GM03348 (cell line): ENCODE measurements at places on chromosomes 12 and 14.
A peak's percentile ranks its signal among the peaks of the same experiment; 100 is the strongest.

DNA sequence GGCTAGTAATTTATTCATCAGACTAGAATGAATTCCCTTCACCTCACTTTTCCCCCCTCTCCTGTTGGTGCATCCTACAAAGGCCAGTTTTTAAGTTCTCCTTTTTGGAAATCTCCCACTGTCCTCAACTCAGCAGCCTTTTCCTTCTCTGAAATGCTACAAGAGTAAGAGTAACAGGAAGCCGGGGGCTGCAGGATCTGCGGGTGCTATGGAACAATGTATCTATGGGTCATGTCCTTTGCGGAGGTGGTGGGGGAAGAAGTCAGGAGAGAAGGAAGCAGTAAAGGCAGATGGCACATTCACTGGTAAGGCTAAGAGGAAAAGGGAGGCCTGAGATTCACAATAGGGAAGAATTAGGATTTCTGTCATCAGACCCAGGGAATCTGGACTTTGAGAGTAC lies 22.2 kb upstream of the TESC start:
- no peak for DNase-seq

GRCh38 chr12:126431767-126432166 lies 1366.5 kb downstream of the AACS start:
- DNase-seq = no peak

DNA sequence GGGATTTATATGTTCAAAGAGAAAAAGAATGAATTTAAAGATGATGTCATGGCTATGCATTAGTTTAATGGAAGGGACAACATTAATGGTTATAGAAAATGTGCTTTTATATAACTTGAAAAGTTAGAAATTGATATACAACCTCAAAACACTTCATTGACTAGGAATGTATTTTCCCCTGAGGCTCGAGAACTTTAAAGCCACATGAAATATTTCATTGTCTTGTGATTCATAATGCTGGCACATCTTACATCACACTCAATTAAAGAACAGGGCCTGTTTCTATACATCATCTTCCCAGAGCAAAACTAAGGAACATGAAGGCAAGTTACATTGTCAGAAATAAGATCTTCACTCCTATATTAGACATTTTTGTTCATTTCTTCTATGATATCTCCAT lies 35.2 kb upstream of the PAWR start:
- peak; percentile 64 for DNase-seq

DNA sequence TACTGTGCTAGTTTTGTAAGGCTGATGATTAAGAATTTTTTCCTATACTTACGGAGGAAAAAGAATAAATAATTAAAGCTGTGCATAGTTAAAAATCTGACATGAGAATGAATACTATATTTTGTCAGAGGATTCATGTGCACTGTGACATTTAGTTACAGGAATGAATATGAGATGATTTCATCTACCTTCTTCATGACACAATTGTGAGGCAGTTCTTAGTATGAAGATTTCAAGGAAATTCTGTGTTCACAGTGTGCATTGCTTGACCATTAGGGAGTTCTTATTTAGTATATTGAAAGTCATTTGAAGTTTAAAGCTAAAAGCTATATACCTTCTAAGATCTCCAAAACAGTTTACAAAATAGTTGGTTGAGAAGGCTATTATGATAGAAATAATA lies 70.1 kb downstream of the ATF7IP start:
- DNase-seq = no peak

GRCh38 chr12:113598815-113599406 lies 127.2 kb upstream of the LHX5 start:
- no peak for DNase-seq

- DNase-seq = peak; percentile 24
These were observed 14.2 kb downstream of the WIF1 start for GRCh38 chr12:65106948-65107347.

DNA sequence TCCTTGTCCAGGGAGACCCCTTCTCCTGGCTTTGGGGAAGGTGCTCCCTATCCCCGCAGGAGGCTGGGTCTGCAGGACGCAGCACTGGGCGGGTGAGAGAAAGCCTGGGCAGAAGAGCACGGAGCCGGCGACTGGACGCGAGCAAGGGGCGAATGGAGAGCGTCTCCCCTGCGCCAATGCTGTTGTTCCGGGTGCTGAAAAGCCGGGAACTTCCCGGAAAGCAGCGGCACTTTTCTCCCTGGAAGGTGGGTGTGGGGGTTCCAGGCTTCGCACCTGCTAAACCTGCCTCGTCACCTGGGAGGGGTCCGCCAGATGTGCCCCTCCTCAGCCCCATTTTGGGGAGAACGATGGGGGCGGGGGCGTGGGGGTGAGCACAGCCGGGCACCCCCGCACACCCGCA lies 417.1 kb upstream of the TMTC1 start:
- no peak for DNase-seq

- DNase-seq = peak; percentile 84
These were observed 1.9 kb downstream of the MLXIP start for GRCh38 chr12:122080149-122081082.

- peak; percentile 59 for DNase-seq
These were observed 119.3 kb upstream of the MDM1 start for GRCh38 chr12:68451261-68452077.

- no peak for DNase-seq
These were observed 5.0 kb downstream of the CMKLR1 start for GRCh38 chr12:108333898-108334699.

DNA sequence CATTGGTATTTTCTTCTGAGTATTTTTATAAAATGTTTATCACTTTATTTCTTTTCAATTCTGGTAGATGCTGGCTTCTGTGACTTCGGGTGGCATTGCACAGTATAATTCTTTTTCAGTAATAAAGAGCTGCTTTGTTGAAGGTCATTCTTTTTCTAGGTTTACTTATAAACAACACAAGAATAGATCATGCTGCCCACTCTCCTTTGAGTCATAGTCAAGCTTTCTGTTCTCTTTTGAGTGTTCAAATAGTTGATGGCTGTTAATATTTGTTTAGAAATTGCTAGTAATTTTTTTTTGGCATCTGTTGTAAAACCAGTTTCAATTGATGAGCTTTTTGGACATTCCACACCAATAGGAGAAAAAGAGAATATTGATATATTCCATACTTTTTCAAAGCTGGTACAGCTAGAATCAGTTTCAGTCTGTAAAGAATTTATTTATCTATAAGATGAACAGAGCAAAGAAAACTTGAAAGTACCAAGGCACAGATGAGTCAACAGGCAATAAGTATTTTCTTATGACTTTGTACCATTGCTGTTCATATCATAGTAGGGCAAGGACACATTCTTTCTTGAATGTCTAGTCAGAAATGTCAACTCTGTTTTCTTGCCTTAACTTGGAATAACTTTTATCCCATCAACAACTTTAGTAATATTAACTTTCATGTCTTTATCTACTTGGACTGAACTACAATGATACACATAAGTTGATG lies 513.0 kb upstream of the SEL1L start:
- DNase-seq = no peak

DNA sequence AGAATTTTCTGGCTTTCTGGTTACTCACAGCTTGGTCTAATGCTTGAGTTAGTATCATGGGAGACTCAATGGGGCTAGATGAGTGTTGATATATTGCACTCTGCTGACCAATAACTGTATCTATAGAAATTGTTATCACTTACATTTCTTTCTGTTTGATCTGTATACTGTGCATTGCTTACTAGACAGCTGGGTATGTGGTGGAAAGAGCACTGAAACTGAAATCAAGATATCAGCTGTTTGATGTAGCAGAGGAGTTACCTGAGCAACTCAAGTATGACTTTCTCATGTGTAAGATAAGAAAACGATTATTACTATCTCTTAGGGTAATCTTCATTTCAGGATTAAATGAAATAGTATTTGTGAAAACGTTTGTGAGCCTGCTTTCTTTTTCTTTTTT lies 183.0 kb downstream of the SLC15A5 start:
- DNase-seq = no peak

DNA sequence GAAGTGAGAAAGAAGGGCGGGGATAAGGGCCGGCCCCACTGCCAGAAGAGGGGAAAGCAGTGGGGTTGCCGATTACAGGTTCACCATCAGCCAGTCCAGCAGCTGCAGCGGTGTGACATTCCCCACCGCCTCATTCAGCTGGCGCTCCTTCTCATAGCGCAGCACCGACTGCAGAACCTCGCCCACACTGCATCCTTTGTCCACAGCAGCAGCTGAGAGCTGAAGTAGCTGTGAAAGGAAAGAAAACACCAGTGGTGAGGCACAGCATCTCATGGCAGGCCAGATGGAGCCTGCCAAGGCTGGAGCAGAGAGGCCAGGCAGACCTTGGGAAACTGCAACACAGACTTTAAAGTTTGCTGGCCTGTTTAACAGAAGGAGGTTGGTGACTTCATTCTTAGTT lies 33.2 kb downstream of the AKAP3 start:
- no peak for DNase-seq

DNA sequence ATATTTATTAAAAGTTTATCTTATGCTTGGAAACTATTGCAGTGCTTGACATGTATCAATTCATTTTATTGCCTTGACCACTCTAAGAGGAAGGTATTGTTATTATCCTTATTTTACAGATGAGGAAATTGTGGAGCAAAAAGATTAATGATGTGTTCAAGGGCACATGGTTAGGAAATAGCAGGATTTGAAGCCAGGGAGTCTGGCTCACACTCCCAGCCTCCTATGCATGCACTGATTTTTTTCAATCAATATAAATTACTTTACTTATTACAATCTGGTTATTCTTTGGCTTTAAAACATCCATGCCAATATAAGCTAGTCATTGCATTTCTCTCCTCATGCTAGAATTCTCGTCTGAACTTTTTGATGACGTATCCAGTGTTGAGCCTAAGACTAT lies 94.2 kb upstream of the TBX5 start:
- DNase-seq = no peak

- DNase-seq = no peak
These were observed at the start of gene GALNT8 for GRCh38 chr12:4719821-4720636. Gene GALNT8 (plus strand): TSS chr12:4720400. CDS start chr12:4720678, 278 bp downstream.

GRCh38 chr14:31957565-31957964 lies 119.5 kb upstream of the ARHGAP5 start:
- DNase-seq = no peak

- DNase-seq = peak; percentile 52
These were observed 305.6 kb downstream of the RAD51B start for GRCh38 chr14:68124979-68125731.

DNA sequence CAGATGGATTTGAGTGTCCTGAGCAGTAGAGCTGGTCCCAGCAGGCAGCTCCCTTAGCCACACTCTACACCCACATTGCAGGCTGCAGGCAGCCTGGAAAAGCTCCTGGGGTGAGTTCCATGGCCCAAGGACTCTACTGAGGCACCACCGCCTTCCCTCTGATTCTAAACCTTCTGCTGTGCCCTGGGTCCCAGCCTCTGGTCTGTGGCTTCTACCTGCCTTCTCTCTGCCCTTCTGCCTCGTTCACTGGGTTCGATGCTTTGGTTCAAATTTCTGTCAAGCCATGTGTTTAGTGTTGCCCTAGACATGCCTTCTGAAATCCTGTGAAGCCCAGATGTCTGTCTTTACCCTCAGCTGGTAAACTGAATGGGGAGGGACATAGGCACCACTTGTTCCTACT lies 1.5 kb upstream of the FGF6 start:
- DNase-seq = no peak

DNA sequence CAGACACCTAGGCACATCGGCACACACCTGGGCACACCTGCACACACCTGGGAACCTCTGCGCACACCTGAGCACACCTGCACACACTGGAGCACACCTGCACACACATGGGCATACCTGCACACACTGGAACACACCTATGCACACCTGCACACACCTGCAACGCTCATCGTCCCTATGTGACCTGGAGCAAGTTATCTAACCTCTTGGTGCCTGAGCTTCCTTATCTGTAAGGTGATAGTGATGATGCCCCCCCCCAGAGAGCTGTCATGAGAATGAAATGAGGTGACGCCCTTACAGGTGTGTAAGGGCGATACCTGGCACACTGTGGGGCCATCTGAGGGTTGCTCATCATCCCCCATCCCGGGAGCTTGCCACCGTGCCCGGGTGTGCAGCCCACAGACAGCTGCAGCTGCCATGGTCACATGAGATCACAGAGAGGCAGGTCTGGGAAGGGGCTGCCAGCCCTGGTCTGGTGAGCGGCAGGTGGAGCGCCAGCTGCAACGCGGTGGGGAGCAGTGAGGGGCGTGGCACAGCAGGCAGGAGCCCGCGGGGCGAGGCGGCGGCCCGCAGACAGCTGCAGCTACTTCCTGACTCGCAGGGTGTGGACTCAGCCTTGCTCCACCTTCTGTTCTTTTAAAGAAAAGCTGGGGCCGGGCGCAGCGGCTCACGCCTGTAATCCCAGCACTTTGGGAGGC lies 59.9 kb upstream of the FBRSL1 start:
- DNase-seq = no peak

- no peak for DNase-seq
These were observed 68.9 kb downstream of the ESR2 start for GRCh38 chr14:64225151-64225757.

DNA sequence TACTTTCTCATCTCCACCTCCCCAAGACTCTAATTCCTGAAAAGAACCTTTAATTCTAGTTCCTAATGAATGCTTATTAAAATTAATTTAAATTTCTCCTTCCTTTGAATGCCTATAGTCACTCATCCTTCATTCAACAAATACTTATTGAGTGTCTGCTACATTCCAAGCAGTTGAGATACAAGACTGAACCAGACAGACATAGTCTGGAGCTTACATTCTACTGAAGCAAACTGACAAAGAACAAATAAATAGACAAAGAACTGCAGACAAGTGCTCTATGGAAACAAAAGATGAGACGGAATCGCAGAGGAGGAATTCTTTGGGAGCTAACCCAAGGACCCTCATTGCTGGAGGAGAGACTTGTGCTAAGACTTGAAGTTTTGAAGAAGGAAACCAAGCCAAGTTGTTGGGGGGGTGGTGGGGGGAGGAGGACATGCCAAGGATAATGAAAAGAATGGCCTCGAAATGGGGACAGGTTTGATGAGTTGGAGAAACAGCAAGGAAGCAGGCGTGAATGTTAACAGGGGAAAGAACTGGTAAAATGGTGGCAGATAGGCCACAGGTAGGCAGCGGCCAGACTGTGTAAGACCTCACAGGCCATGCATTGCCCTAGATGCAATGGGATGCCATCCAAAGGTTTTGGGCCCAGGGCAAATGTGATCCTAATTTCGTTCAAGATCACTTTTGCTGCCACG lies 9.7 kb upstream of the TDG start:
- no peak for DNase-seq

DNA sequence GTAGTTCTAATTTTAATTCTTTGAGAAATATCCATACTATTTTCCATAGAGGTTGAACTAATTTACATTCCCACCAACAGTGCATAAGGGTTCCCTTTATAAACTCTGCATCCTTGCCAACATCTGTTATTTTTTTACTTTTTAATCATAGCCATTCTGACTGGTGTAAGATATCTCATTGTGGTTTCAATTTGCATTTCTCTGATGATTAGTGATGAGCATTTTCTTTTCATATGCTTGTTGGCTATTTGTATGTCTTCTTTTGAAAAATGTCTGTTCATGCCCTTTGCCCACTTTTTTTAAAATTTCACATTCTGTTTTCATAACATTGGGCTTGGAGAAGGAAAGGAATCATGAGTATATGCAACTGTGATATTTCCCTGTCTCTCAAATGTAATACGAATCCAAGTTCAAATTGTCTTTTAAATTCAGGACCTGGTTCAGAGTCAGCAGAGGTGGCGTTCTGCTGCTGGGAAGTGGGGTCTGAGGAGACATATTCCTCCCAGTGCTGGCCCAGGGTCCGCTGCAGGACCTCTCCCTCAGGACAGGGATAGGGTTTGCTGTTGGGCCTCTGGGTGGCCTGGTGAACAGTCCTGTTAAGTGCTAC lies 81.2 kb upstream of the ETV6 start:
- DNase-seq = no peak
